ENCODE measurements at places on chromosomes 16 and 17.

DNA sequence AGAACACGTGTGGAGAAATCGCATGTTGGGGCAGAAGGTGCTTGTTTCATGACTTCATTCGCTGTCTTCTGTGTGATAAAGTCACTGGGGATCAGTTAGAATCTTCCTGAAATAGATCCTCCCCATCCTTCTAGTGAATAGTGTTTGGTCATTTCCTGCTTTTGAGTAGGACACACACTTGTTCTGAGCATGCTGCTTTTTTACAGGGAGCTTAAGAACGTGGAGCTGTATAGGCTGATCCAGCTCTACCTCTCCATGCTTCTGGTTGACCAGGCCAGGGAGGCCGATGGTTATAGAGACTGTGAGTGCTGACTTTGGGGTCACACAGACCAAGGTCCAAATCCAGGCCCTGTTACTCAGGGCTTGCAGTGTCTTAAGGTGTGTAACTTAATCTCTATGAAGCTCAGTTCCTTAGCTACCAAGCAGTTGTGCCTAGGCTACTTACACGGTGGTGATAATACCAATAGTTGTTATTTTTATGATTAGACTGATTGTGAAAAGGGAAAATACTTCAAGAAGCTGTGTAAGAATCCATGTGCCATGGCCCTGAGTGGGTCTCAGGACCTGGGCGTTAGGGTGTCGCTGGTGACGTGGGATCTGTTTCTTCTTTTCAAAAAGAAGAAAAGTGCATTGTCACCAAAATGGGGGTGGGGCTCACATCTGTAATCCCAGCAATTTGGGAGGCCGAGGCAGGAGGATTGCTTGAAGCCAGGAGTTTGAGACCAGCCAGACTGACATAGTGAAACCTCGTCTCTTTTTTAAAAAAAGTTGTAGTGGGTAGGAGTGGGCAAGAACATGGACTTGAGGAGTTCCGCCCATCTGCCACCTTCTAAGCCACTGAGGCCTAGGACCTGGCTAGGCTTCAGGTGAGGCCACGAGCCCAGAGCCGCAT lies 64.1 kb upstream of the LGALS9 start:
- DNase-seq = no peak

DNA sequence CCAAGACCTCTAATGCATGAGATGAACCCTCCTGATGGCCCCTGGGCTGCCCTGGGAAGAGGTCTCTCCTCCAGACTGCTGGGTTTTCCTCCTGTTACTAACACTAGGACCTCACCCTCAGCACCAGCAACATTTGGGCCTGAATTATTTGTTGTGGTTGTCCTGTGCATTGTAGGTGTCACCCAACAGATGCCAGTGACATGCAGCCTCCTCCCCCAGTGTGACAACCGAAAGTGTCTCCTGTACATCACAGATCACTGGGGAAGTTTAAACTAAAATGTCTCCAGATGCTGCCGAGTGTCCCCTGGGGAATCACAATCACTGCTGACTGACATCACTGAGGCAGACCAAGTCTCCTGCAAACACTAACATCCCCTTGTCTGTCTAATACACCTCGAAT lies 74.8 kb downstream of the SLC5A11 start:
- no peak for DNase-seq

DNA sequence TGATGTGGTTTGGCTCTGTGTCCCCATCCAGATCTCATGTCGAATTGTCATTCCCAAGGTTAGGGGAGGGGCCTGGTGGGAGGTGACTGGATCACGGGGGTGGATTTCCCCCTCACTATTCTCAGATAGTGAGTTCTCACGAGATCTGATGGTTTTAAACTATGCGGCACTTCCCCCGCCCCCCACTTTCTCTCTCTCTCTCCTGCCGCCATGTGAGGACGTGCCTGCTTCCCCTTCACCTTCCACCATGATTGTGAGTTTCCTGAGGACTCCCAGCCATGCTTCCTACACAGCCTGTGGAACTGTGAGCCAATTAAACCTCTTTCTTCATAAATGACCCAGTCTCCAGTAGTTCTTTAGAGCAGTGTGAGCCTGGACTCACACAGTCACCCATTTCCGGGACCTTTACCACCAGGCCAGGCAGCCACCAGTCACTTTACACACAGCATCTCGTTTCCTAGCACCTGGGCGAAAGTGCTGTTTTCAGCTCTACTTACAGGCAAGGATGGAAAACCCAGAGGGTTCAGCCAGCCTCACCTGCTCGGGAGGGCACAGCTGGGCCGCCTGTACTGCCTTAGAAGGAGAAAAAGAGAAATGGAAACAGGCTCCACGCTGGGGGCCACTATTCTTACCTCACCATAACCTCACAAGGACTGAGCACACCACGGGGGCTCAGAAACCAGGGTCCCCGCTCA lies 13.8 kb upstream of the ZC3H18 start:
- no peak for DNase-seq

DNA sequence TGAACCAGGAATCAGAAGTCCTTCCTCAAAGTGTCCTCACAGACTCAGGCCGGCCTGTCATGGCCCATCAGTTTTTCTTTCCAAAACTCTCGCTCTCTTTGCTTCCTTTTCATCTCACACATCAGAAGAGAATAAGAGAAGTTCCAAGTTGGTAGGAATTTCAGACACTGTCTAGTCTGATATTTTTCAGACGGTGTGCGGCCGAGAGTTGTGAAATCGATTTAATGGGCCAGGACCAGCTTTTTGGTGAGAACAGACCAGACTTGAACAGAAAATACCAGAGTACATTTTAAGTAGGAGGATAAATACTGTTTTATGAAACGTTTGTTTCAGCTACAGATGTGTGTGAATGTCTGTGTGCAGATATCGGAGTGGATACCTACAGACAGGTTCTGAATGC lies 24.8 kb upstream of the RCVRN start:
- no peak for DNase-seq

- no peak for DNase-seq
Measured at GRCh38 chr17:3593384-3593783, 15.8 kb downstream of the TRPV1 start.

- no peak for DNase-seq
Measured at GRCh38 chr16:86424398-86424797, 85.9 kb upstream of the FOXF1 start.

DNA sequence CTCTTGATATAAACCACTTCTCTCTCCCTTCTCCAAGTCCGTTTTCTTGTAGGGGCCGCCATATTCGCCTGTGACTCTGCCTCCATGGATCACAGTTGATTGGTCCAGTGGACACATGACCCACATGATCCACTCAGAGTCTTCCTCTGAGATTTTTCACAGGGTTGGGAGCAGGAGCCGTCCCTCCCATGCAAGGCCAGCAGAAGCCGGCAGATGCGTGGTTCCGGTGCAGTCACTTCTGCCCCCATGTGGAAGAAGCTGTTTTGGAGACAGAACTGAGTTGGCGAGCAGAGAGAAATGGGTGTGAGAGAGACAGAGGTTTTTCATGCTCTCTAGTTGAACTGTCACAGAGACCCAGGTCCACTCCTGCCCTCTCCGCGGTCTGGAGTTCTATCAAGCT lies 83.3 kb downstream of the C16orf95 start:
- no peak for DNase-seq

GRCh38 chr16:620700-621525 lies 9.9 kb upstream of the WFIKKN1 start:
- DNase-seq = no peak
